ENCODE measurements at places on chromosomes 6 and 20. TPM values are rescaled to one million over a fixed set of nuclear protein-coding genes. Genes with fewer than 3 reads are reported as not detected.

C20orf204 gene
- 3.2 TPM for total RNA-seq

PGBD1 gene
- total RNA-seq: 8.9 TPM

SIM1 gene
- total RNA-seq: not detected

SNRPB2 gene
- 70.5 TPM for total RNA-seq

CLVS2 gene
- 0.11 TPM for total RNA-seq

MUC22 gene
- total RNA-seq: not detected

DEFB119 gene
- not detected for total RNA-seq

TNNC2 gene
- not detected for total RNA-seq

MOXD1 gene
- total RNA-seq: 110 TPM

SLC17A3 gene
- total RNA-seq: not detected

RAET1L gene
- total RNA-seq: not detected

TP53TG5 gene
- not detected for total RNA-seq

RSPO4 gene
- 8.9 TPM for total RNA-seq

THBD gene
- 0.82 TPM for total RNA-seq

SCUBE3 gene
- 51.9 TPM for total RNA-seq

PABPC1L gene
- total RNA-seq: 135 TPM

GGTLC1 gene
- total RNA-seq: not detected

PLA2G7 gene
- 0.49 TPM for total RNA-seq

Data from mesothelial cell of epicardium (in vitro differentiated cells).